ENCODE measurements at places on chromosomes 7 and 10.

DNA sequence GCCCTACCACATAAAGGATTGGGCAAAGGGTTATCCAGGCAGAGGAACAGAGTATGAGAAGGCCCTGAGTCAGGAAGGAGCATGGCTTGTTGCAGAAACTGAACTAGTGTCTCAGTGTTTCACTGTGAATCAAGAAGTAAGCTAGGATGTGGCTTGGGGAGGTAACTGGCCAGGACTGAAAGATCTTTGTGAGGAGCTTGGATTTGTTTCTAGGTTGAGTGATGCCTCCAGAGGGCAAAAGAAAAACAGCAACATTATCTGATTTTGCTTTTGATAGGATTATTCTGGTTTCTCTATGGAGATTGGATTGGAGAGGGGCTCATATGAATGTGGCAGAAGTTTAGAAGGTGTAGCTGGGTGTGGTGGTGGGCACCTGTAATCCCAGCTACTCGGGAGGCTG is 137.9 kb upstream of the HDAC9 start:
- peak; percentile 29 for DNase-seq

GRCh38 chr10:73810735-73811465 is 498 bp downstream of the NDST2 start:
- DNase-seq = no peak

DNA sequence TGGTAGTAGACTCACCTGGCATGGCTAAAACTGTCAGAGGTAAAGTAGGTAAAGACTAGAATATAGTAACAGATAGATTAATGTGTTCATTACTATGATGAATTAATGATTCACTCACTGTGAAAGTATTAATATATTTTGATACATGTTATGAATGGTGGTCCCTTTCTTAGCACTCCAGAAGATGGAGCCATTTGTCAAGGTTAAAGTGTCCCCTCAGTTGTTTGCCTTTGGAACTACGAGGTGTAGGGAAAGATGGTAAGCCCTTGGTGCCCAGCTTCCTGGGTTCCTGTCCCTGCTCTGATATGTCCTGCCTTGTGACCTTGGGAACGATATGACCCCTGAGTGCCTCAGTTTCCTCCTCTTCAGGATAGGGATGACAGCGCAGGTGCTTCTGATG is 49.4 kb downstream of the HTRA1 start:
- DNase-seq = no peak

DNA sequence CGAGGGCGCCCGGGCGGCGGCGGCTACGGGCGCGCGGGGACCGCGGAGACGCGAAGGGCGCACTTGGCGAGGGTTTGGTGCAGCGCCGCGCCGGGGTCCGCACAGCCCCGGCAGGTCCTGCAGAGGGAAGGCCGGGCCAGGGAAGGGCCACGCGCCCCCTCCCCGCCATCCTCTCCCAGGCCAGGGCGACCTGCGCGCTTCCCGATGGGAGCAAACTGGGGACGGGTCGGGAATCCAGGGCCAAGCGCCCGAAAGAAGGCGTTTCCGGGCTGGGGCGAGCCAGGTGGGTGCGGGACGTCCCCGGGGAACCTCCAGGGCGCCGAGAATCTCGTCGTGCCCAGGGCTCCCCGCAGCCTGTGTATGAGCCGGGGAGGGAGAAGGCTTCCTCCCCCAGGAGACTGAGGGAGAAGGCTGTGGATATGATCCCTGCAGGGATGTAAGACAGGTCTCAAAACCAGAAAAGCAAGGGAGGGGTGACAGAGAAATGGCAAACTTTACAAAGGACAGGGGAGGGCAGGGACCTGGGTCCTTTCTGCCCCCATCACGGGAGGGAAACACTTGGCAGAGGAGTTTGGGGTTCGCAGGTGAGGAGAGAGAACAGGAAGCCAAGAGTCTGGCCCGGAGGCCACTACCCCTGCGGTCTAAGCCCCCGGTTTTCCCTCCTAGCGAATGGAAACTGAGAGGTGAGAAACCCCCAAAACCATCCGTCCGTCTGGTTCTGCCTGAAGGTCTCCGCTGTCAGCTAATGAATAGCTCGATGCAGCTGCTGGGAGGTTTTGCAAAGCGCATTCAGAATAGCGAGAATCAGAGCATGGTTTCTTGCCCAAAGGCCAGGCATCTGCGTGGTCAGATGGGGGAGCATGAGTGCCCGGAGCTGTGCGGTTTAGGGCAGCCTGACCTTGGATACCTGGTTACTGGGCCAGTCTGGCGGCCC is 674 bp downstream of the AMZ1 start:
- DNase-seq = no peak

GRCh38 chr10:98642281-98642680 is 195.5 kb upstream of the HPS1 start:
- DNase-seq = no peak

DNA sequence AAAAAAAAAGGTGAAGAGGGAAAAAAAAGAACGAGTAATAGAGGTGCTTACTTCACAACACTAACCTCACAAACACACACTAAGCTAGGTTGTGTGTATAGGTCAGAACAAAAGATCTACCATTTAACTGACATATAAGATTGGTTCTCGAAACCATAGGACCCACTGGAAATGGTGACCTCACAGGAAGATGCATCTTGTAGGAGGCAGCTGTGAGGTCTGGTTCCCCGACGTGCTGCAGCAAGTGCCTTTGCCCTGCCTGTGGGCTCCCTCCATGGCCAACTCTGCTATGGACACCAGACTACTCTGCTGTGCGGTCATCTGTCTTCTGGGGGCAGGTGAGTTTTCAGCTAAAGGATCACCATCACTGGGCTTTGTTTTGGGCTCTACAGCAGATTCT is 133.8 kb upstream of the PRSS1 start:
- DNase-seq = no peak

DNA sequence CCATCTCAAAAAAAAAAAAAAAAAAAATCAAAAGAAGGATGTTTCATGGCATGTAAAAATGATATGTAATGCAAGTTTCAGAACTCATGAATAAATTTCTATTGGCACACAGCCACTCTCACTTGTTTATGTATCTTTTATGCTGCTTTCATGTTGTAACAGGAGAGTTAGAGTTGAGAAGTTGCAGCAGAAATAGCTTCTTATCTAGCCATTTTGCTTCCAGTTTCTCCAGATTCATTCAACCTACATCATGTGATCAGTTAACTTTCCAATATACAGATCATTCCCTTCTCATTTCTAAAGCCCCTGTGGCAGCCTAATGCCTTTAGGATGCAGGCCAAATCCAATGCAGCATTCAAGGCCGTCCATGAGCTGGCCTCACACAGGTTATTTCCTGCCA is 30.4 kb downstream of the ZNF786 start:
- no peak for DNase-seq

DNA sequence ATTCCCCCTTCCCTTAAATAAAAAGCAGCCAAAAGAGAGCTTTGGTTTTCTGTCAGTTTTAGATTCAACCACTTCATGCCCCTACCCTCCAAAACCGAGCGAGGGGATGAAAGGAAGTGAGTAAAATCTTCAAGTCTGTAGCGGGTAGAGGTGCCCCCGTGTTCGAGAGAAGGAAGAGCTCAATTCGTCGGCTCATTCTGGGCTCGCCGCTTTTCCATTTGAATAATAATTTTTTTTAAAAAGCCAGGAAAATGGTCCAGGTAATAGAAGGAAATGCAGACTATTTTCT is 436.2 kb upstream of the GALNT17 start:
- no peak for DNase-seq

GRCh38 chr7:49424109-49424508 is 349.3 kb upstream of the VWC2 start:
- no peak for DNase-seq

DNA sequence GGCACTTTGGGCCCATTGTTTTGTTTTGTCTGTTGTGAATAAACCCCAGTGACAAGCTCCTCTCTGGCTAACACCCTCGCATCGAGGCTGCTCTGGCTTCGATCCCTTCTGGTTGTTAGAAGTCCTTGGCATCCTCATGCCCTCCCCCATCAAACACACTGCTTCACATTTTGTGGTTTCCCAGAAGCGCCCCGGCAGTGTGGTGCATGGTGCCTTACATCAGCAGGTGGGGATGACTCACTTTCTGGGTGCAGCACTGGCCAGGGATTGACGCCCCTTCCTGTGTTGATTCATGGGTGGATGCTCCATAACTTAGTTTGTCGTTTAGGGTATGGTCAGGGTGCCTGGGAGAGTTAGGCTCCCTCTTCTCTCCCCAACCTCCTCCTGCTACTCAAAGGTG is 51.4 kb downstream of the PLPP4 start:
- peak; percentile 47 for DNase-seq

GRCh38 chr7:157553256-157553655 is 216.5 kb downstream of the DNAJB6 start:
- no peak for DNase-seq

DNA sequence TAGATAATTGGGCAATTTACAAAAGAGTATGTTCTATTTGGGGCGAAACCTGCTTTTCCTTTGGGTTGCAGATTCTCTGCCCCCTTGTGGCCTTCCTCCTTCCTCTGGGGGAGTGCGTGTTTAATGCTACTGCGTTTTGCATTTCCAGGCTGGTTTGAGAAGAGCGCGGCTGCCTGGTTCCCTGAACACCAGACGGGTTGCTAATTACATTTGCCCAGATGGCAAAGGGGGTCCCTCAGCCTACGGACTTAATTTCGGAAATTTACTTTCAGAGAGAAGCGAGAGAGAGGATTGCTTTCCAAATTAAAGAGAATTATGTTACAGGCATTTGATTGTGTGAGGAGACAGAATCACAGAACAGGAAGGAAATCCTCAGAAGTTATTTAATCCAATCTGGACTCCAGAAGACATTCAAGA is 91.9 kb upstream of the JAZF1 start:
- DNase-seq = peak; percentile 48

DNA sequence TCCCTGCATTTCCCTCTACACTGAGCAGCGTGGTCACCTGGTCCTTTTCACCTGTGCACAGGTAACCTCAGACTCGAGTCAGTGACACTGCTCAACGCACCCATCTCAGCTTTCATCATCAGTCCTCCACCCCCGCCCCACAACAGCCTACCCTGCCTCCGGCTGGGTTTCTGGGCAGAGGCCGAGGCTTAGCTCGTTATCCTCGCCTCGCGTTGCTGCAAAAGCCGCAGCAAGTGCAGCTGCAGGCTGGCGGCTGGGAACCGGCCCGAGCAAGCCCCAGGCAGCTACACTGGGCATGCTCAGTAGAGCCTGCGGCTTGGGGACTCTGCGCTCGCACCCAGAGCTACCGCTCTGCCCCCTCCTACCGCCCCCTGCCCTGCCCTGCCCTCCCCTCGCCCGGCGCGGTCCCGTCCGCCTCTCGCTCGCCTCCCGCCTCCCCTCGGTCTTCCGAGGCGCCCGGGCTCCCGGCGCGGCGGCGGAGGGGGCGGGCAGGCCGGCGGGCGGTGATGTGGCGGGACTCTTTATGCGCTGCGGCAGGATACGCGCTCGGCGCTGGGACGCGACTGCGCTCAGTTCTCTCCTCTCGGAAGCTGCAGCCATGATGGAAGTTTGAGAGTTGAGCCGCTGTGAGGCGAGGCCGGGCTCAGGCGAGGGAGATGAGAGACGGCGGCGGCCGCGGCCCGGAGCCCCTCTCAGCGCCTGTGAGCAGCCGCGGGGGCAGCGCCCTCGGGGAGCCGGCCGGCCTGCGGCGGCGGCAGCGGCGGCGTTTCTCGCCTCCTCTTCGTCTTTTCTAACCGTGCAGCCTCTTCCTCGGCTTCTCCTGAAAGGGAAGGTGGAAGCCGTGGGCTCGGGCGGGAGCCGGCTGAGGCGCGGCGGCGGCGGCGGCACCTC is at the start of the genes KLLN and PTEN:
TSS of gene KLLN (minus strand) at position 481 of the 891 bp plus-strand sequence. CDS start 1,046 bp downstream, outside the sequence.
TSS of gene PTEN (plus strand) at position 573 of the 891 bp plus-strand sequence. CDS start 845 bp downstream, outside the sequence.
- peak; percentile 72 for DNase-seq

DNA sequence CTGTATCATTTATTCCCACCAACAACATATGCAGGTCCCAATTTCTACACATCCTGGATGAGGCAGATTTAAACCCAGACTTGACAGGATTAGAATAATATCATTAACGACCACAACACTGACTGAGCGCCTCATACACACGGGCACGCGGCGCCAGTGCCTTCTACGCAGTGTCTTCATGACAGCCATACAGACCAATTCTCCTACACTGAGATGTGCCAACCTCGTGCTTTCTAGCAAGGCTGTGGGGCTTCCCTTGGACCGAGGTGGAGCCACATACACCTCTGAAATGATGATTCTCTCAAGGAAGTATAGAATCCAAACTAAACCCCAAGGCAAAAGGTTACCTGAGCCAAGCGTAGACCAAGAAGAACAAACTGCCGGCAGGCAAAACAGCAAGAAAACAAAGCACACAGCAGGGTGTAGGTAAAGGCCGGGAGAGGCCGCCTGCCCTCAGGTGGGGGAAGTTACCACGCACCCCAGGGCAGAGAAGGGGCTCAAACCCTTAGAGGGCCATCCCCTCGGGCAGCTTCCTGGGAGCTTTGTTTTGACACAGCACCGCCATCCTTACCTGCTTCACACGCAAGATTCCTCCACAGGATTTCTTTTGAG is 75.8 kb downstream of the DLG5 start:
- DNase-seq = no peak

- DNase-seq = no peak
These were observed 103.7 kb upstream of the CTBP2 start for GRCh38 chr10:125264091-125264490.

DNA sequence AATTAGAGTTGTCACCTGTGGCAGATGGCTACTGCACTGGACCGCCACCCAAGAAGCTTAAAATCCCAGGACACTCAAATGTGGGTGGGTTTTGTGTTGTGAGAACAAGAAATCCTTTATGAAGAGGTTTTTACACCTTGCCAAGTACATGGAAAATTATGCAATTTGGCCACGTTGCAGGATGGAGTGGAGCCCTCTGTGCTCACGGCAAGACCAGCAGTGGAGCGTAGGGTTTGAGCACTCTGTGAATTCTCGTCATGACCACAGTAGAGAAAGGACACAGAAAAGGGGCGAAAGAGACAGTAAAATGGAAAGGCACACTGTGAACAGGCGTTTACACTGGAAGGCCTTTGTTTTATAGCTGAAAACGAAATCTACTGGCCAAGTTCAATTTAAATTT is 222.6 kb downstream of the ADARB2 start:
- no peak for DNase-seq

DNA sequence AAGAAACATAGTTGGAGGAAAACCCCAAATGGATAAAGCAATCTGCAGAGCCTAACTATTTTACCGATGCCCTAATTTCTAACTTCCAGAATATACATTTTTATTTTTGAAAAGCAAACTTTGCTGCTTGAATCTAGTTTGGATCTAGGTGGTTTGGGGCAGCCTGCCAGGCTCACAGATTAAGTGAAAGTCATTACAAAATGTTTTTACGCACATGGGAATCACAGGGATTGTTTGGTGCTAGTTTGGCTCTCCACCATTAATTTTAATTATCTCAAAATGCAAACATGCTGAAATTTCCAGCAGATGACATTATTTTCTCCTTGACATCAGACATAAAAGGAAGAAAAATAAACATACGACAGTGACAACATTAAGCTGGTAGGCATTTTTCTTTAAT is 166.7 kb upstream of the INHBA start:
- no peak for DNase-seq

GRCh38 chr10:124197371-124198124 is 104.2 kb upstream of the CHST15 start:
- no peak for DNase-seq
